ENCODE measurements at places on chromosomes 3 and 15.

DNA sequence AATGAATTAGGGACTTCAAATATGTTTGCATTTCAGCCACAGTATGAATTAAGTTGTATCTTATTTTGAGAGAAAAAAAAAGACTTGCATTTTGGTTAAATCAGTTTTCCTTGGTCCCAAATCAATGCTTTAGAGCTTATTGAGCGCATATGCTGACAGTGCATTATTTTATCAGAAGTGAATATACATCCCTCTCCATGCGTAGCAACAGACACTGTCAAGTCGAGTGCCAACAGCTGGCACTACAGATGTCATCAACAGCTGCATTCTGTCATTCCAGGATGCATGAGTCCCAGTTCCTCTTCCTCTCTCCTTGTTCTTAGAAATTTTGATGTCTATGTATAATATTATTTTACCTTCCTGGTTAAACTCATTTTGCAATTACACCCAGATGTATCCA is 156.1 kb upstream of the FOXB1 start:
- no peak for DNase-seq

DNA sequence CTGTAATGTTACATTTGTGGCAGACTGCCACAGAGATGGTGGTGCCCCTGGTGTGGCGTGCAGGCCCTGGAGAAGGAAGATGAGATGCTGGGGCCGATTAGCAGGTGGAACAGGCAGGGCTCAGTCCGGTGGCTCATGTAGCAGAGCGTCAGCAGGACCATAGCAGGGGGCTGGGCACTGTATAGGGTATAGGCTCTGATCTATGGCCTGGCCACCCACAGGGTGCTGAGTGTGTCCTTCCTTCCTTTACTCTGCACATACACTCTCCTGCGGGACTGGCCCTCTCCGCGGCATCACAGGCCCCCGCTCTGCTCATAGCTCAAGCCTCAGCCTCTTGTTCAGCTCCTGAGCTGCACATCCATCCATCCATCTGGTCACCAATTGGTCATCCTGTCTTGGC is 143.6 kb downstream of the OPA1 start:
- DNase-seq: no peak

GRCh38 chr15:85168642-85169173 is 187.1 kb downstream of the PDE8A start:
- DNase-seq: no peak

GRCh38 chr3:134640872-134641470 is 9.9 kb downstream of the KY start:
- no peak for DNase-seq

DNA sequence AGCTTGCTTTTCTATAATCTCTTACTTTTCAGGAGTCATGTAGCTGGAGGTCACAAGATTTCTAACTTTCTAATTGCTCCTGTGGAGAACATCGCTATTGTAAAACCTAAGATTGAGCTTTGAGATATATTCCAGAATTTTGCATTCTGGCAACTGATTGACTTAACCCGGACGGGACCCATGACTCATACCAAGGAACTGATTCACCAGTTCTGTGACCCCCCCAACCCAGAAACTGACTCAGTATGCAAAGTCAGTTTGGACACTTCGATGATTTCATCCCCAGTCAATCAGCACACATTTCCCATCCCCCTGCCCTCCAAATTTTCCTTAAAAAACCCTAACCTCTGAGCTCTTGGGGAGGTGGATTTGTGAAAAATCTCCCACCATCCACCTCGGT is 396.5 kb upstream of the GBE1 start:
- DNase-seq: no peak

GRCh38 chr3:195207731-195208130 is 63.2 kb downstream of the XXYLT1 start:
- no peak for DNase-seq

GRCh38 chr3:11430624-11431023 is 158.4 kb downstream of the ATG7 start:
- no peak for DNase-seq

DNA sequence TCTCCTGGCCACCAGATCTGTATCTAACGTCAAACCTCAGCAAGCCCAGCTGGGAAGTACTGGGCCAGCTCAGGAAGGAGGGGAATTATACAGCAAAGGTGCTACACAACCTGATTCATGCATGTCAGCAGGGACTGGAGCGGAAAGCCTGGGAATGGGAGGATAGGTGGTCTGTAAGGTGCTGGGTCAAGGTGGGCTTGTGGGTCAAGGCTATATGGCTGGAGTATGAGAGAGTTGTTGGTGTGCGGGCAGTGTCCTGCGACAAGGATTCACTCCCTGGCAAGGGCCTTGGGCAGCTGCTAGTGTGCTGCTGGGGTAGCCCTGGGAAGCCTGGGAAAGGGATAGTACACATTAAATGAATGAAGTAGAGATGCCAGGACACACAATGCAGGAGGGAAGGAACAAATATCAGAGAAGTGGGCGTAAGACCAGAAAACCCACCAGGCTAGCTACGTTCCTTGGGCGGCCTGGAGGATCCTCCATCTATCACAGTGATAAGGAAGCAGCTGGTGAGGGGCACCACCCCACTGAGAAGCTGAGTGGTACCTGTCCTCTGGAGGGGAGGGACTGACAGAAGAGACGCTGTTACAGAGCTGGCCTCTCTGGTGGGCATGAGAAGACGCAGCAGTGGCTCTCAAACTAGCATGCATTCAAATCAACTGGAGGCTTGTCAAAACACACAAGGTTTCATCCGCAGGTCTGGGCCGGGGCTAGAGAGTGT is 8.5 kb upstream of the SYNM start:
- DNase-seq: no peak

DNA sequence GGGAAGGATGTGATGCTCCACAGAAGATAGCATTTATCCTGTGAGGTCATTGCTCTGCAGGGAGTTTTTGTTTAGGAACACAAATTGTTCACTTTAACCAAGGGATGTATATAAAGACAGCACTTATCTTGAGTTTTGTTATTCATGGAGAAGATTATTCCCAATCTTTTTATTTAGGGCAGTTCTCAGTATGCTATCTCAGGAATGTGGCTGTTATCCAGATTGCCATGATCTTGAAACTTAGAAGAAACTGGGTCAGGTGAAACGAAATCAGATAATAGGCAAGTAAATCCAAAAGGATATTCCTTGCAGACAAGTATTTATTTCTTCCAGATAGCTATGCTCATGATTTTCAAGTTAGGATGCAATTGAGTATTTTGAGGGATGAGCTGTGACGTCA is 19.3 kb upstream of the TMEM42 start:
- no peak for DNase-seq

- no peak for DNase-seq
Observed at GRCh38 chr15:29672923-29673809, 149.1 kb downstream of the TJP1 start.

GRCh38 chr3:138113326-138113725 is 2.1 kb downstream of the DZIP1L start:
- no peak for DNase-seq

DNA sequence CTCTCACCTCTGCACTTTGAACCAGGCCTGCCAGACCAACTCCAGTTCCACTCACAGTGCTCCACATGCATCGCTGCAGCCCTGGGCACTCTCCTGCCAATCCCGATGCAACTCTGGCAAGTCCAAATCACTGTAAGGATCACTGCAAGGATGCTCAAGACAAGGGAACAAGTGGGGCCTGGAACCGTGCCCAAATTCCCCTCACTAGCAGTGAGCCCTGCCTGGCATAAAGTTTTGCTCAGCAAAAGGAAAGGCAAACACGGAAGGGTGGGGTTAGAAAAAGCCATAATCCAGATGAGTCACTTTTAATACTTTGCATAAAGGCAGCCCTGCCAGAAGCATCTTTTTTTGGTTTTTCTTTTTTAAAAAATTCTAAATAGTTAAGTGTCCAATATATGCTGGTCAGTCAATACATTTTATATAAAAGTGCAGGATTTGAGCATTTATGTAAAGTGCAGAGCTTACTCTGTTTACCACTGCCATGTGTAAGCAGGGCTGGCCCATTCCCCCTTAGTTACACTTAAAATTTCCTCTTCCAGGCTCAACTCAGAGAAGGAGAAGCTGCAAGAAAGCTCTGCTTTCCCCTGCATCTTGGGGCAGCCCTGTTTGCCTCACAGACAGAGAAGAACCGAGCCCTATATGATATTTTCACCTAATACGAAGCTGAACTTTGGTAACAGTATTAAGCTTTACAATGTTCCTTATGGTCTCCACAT is 102.2 kb downstream of the CD47 start:
- DNase-seq: no peak

- DNase-seq: no peak
Observed at GRCh38 chr15:57108296-57108695, 189.9 kb downstream of the TCF12 start.

- no peak for DNase-seq
Observed at GRCh38 chr3:42451116-42451515, 40.7 kb upstream of the LYZL4 start.

- DNase-seq: no peak
Observed at GRCh38 chr15:61034678-61035291, 194.3 kb downstream of the RORA start.

DNA sequence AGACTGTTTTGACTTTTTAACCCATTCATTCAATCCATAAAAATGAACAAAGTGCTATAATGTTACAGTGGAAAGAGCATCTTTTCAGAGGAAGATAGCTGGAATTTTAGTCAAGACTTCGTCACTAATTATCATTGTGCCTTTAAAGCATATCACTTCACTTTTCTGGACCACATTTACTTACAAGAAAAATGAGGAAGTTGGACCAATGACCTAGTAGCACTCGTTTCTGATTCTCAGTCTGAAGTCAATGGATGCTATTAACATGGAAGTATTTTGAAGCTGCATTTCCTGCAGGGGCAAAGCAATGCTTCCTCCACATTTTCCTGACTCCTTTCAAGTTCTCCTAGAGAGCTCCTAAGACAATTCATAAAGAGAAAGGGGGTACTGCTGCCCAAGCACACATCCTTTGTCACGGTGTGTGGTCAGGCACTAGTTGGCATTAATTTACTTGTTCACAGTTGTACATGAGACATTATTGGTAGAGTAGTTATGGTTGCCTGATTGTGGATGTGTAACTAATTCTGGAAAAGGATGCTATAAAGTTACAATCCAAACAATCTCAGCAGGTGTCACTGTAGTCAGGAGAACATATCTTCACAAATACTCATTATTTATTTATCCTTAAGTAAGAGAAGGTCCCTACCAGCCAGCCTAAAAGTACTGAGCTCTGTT is 1049.1 kb downstream of the FHIT start:
- DNase-seq: no peak

GRCh38 chr3:53809764-53810400 is 36.3 kb downstream of the CHDH start:
- DNase-seq: no peak

DNA sequence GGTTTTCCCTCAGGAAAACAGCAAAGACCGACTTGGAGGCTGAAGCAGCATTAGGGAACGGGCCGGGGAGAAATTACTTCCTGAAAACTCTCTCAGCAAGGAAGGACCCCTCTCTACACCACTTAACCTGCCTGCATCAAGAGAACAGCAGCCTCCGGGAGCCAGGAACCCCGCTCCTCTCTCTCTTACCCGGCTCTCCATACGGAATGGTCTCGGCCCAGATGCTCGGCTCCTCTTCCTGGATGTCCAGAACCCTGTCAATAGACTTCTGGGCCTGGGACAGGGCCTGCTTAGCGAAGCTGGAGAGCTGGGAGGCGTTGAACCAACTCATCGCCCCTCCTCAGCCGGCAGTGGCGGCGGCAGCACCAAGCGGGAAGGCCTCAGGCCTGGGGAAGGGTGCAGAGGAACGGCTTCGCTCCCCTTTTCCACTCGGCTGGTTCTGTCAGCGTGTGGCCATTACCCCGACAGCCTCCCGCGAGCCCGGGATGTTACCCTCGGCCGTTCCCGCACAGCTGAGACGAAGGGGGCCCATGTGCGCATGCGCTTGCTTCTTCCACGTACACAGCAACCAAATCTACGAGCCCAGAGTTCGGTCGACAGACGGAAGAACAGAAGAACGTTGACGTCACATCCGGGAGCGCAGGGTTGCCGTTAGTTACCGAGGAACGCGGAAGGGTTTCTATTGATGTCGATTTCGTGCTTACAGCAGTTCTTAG is at the start of gene TMF1:
TMF1 (minus strand) TSS at position 578 of the 716 bp plus-strand sequence; CDS start at position 331, 247 bp downstream.
- DNase-seq: peak; percentile 97

- DNase-seq: no peak
Observed at GRCh38 chr3:122008166-122008565, 13.9 kb downstream of the ILDR1 start.

DNA sequence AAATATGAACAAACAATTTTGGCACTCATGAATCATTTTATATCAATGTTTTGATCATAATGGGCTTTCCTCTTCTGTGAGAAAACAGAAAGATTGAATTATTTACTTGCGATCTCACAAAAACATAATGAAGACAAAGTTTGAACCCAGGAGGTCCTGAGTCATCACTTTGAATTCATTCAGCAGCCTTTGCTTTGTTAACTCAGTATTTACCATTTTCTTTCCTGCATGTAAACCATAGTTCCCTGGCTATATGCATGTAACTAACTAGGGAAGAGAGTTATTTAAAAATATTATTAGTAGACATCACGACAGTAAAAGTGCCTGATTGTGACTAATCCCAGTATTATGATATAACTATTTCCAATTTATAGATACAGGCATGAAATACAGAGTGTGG is 1026.2 kb downstream of the PLOD2 start:
- no peak for DNase-seq

DNA sequence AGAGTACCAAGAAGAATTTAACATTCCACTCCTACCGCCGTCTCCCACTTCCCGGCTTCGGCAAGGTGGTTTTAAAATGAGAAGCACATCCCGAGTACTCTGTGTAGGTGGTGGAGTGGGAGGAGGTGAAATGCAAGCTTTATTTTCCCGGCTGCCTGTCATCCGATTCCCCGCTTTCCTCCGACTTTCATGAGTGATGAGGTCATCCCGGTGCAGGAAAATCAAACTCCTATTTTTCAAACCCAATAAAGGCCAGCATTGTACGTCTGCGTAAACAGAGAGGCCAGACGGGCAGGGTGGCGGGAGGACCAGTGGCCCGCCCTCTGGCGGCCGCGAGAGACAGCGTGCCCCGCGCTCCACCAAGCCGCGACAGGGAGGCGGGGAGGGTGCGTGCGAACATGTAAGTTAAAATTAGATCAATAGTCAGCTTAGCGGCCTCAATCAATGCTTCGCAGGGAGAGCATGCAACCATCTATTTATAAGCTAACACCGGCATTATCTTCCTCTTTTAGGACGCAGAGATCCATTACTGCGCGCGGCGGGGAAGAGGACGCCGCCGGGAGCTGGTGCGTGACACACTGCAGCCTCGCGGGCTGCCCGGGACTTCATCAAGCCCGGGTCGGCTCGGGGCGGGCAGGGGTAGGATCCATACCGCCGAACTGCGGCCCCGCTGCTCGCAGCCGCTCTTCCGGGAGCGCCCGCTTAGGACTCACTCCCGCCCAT is 163.3 kb downstream of the CD47 start:
- DNase-seq: peak; percentile 44

DNA sequence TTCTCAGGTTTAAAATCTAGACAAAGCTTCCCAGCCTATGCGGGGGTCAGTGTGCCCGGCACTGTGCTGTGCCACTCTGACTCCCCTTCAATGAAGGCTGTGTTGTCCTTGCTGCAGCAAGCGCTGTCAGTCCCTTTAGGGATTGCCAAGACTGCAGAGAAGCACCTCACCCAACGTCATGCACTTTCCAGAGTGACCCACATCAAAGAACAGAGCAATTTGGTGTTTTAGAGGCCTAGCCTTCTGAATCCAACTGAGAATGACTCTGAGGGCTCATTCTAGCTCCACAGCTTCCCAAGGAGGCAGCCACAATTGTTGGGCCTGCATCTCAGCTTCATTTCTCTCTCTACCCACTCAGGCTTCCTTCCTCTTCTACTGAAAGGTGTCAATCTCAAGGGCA is 26.4 kb downstream of the SLC9A9 start:
- DNase-seq: no peak
